Renal cortical epithelial cell (primary cell): ENCODE measurements at places on chromosomes 5 and 9. TPM values are rescaled to one million over a fixed set of nuclear protein-coding genes. Genes with fewer than 3 reads are reported as not detected.

GRCh38 chr5:176730815-176731475, 79.4 kb upstream of the UNC5A start:
- DNase-seq, result no peak

- no peak for DNase-seq
Observed at GRCh38 chr5:113038714-113039113, 62.1 kb downstream of the DCP2 start.

DNA sequence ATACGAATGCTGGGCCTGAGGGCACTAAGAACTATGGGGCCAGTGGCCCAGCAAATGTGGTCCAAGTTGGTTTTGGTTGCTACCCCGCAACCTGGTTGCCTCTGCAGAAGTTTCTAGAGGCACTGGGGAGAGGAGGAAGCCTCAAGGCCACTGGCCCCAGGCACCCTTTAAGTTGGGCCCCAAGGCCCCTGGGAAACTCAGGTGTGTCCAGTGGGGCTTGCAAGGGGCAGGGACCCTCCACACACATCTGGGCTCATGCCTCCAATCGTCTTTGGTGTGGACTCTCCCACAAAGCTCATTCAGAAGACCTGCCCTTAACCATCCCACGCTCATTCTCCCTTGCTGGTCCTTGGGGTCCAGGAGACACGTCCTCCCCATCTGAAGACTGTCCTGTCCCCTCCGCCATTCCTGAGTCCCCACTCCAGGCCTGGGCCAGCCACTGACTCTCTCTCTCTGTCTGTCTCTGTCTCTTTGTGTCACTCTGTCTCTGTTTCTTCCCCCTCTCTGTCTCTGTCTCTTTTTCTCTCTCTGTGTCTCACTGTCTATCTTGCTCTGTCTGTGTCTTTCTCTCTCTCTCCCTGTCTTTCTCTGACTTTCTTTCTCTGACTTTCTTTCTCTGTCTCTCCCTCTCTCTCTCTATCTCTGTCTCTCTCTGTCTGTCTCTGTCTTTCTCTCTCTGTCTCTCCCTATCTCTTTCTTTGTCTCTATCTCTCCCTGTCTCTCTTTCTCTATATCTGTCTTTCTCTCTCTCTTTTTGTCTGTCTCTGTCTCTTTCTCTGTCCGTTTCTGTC, 3.3 kb upstream of the SLC6A19 start:
- DNase-seq, result no peak

Gene RHOBTB3
- total RNA-seq, result 97.9 and 183 TPM in 2 replicates

Gene MARCOL
- total RNA-seq, result not detected in 2 replicates

Gene ADCY2
- not detected in 2 replicates for total RNA-seq

- no peak for DNase-seq
Observed at GRCh38 chr5:174378121-174378874, 332.8 kb downstream of the NSG2 start.

- DNase-seq, result no peak
Observed at GRCh38 chr5:80033513-80033912, 1.6 kb upstream of the THBS4 start.

- DNase-seq, result no peak
Observed at GRCh38 chr5:164763206-164763605, 1257.8 kb downstream of the MAT2B start.

- DNase-seq, result no peak
Observed at GRCh38 chr9:85941966-85942912, 1.3 kb downstream of the NAA35 start.

Gene MCTP1
- total RNA-seq, result 8.3 and 22.3 TPM in 2 replicates

Gene TMEM174
- total RNA-seq, result 0.15 TPM in 1 of 2 replicates, not detected in the other

- DNase-seq, result no peak
Observed at GRCh38 chr5:168411871-168412270, 74.4 kb upstream of the RARS1 start.

DNA sequence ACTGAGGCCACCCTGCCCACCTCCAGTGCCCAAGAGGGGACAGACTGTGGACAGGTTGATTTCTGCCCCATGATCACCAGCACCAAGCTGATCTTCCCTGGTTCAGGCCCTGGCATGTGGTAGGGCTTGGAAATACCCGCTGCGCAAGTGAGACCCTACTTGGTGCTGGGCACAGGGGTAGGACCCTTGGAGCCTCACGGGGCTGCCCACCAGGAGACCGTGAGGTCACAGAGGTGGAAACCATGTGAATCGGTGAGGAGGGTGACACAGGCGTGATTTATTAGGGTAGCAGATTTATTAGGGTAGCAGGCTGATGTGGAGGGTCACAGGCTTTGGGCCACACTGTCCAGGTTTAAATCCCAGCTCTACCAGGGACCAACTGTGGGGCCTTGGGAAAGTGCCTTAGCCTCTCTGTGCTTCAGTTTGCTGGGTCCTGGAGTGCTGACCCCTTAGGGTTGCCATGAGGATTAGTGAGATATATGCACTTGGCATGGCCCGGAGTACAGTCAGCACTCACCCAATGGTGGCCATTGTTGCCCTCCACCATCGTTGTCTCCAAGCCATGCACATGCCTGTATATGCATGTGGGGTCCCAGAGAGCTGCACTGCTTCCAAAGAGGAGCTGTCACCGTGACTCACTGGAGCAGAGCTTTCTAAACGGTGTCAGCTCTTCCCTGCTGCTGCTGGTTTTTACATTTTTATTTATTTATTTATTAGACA, 20.9 kb upstream of the DUSP1 start:
- DNase-seq, result no peak

Gene HAPLN1
- not detected in 2 replicates for total RNA-seq

GRCh38 chr9:16407617-16408016, 462.9 kb downstream of the BNC2 start:
- no peak for DNase-seq

- DNase-seq, result no peak
Observed at GRCh38 chr9:89781838-89782540, 177.2 kb downstream of the GADD45G start.

Gene PCDHGA2
- total RNA-seq, result 1.2 and 3.1 TPM in 2 replicates

Gene PCDHB16
- 0.17 and 1.4 TPM in 2 replicates for total RNA-seq
